Articular chondrocyte of knee joint (primary cell): ENCODE measurements at places on chromosomes 7 and 10. TPM values are rescaled to one million over a fixed set of nuclear protein-coding genes. Genes with fewer than 3 reads are reported as not detected.

The TAS2R38 gene
- not detected in 2 replicates for total RNA-seq

The LLCFC1 gene
- total RNA-seq = not detected in 2 replicates

The TMEM130 gene
- total RNA-seq = 0.26 and 0.54 TPM in 2 replicates

The YKT6 gene
- total RNA-seq = 82.8 and 104 TPM in 2 replicates

The CPA4 gene
- total RNA-seq = 250 and 331 TPM in 2 replicates

The CHST15 gene
- total RNA-seq = 43.9 and 73.6 TPM in 2 replicates

The ADIRF gene
- total RNA-seq = 50.6 and 78.0 TPM in 2 replicates

The HMX3 gene
- 0.11 TPM in 1 of 2 replicates, not detected in the other for total RNA-seq

The MCM10 gene
- total RNA-seq = 3.1 and 4.1 TPM in 2 replicates

The SPDYE5 gene
- 0.11 and 0.13 TPM in 2 replicates for total RNA-seq

The FRMPD2 gene
- total RNA-seq = not detected in 2 replicates

The TMEM225B gene
- 0.26 and 0.43 TPM in 2 replicates for total RNA-seq

The ETV1 gene
- 2.2 and 3.7 TPM in 2 replicates for total RNA-seq

The CDK13 gene
- 77.9 and 89.8 TPM in 2 replicates for total RNA-seq

The TFR2 gene
- 0.65 TPM in 2 replicates for total RNA-seq

The FAM237B gene
- total RNA-seq = not detected in 2 replicates

The ENKUR gene
- 0.76 and 0.78 TPM in 2 replicates for total RNA-seq

The CHCHD3 gene
- 74.5 and 79.2 TPM in 2 replicates for total RNA-seq

The FAM200A gene
- 9.9 and 11.2 TPM in 2 replicates for total RNA-seq

The CABCOCO1 gene
- total RNA-seq = 3.8 and 6.8 TPM in 2 replicates

The AASS gene
- total RNA-seq = 21.7 and 26.3 TPM in 2 replicates

The CPA2 gene
- 0.26 and 0.43 TPM in 2 replicates for total RNA-seq

The ATRNL1 gene
- total RNA-seq = 2.5 and 12.5 TPM in 2 replicates

The PRLHR gene
- not detected in 2 replicates for total RNA-seq

The BAMBI gene
- total RNA-seq = 24.8 and 45.1 TPM in 2 replicates

The KLHL7 gene
- total RNA-seq = 49.2 and 49.9 TPM in 2 replicates

The OPALIN gene
- total RNA-seq = not detected in 2 replicates

The GIMAP1 gene
- 0.13 TPM in 1 of 2 replicates, not detected in the other for total RNA-seq

The ABCA13 gene
- total RNA-seq = 0.13 and 0.43 TPM in 2 replicates

The KAZALD1 gene
- total RNA-seq = 47.7 and 54.2 TPM in 2 replicates

The HHEX gene
- total RNA-seq = 0.86 and 1.2 TPM in 2 replicates

The SVOPL gene
- not detected in 2 replicates for total RNA-seq

The NAPEPLD gene
- 14.2 and 20.3 TPM in 2 replicates for total RNA-seq

The NKX1-2 gene
- not detected in 2 replicates for total RNA-seq

The GNAT3 gene
- not detected in 2 replicates for total RNA-seq

The IFIT1B gene
- not detected in 2 replicates for total RNA-seq

The NRP1 gene
- total RNA-seq = 139 and 153 TPM in 2 replicates

The ARMC3 gene
- total RNA-seq = 0.65 TPM in 1 of 2 replicates, not detected in the other

The GRM3 gene
- total RNA-seq = not detected in 2 replicates

The APBB1IP gene
- 1.2 and 8.5 TPM in 2 replicates for total RNA-seq

The GIMAP4 gene
- total RNA-seq = 0.43 TPM in 1 of 2 replicates, not detected in the other

The SLC39A12 gene
- total RNA-seq = under 0.01 TPM in 1 of 2 replicates, not detected in the other

The PIP gene
- total RNA-seq = not detected in 2 replicates

The NPC1L1 gene
- total RNA-seq = under 0.01 TPM in 1 of 2 replicates, not detected in the other

The ARMH3 gene
- 13.5 and 14.9 TPM in 2 replicates for total RNA-seq

The MPP7 gene
- 9.9 and 11.6 TPM in 2 replicates for total RNA-seq

The CYCS gene
- 34.7 and 51.4 TPM in 2 replicates for total RNA-seq

The AKR1E2 gene
- total RNA-seq = 6.7 and 8.1 TPM in 2 replicates

The ATG9B gene
- 0.32 TPM in 1 of 2 replicates, not detected in the other for total RNA-seq

The CDK14 gene
- total RNA-seq = 70.8 and 72.5 TPM in 2 replicates

The RGS10 gene
- 32.3 and 32.7 TPM in 2 replicates for total RNA-seq

The NPY4R2 gene
- total RNA-seq = not detected in 2 replicates

The MNX1 gene
- total RNA-seq = not detected in 2 replicates

The AHCYL2 gene
- total RNA-seq = 11.1 and 16.5 TPM in 2 replicates

The LRRN3 gene
- total RNA-seq = 0.26 and 0.76 TPM in 2 replicates
